Central memory CD4-positive, alpha-beta T cell (primary cell): ENCODE measurements at places on chromosomes 3 and 15.
A peak's percentile ranks its signal among the peaks of the same experiment; 100 is the strongest.

DNA sequence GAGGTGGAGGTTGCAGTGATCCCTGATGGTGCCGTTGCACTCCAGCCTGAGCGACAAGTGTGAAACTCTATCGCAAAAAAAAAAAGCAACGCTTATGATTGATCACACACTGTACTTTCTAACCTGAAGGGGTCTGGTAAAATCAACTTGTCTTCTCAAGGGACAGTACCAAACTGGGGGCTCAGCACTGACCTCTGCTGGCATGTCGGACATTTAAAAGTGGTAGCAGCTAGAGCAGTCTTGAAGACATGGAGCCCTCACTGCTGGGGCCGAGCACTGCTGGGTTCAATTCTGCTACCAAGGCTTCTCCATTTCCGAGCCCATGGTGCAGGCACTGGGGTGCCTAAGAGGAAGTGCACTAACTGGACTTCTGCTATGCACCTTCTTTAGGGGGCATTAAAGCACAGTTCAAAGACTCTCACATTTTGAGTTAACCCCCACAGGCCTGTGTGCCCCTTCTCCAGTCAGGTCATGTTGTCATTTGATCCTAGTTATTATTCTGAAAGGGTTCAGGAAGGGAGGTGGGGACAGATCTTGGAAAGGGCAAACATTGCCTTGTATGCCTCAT is 26.4 kb upstream of the LAMP3 start:
- no peak for DNase-seq

GRCh38 chr3:60610441-60611112 is 640.7 kb downstream of the FHIT start:
- DNase-seq: no peak

GRCh38 chr3:31472479-31473390 is 60.0 kb upstream of the STT3B start:
- peak; percentile 9 for DNase-seq

GRCh38 chr3:114286266-114286665 is 7.6 kb upstream of the TIGIT start:
- DNase-seq: no peak

GRCh38 chr3:170205302-170205701 is 16.9 kb upstream of the PRKCI start:
- no peak for DNase-seq

DNA sequence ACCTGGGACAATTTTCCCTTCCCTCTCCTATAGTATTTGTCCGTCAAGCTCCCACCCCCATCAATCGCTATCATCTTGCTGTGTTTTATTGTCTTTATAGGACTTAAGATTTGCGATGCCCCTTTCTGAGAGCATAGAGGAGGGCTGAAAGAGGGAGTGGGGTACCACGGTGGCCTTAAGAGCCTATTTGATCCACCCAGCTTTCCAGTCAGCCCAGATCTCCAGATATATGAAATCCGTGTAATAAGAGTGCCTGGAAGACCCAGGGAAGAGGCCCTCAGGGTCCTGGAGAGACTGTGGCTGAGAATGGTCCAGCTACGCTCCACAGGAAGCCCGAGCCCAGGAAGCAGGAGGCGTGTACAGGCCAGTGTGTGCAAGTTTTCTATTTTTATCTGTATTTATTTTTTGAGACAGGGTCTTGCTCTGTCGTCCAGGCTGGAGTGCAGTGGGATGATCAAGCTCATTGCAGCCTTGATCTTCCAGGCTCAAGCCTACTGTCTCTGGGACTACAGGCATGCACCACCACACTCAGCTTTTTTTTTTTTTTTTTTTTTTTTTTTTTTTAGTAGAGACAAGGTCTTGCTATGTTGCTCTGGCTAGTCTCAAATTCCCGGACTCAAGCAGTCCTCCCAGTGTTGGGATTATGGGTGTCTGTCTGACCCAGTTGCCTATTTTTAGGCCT is 964 bp upstream of the NCKIPSD start:
- no peak for DNase-seq

GRCh38 chr15:82709081-82709420 is 624 bp downstream of the AP3B2 start:
- DNase-seq: no peak

GRCh38 chr3:12903000-12903800 is 61.8 kb upstream of the RPL32 start:
- DNase-seq: no peak

- DNase-seq: no peak
Observed at GRCh38 chr3:130084436-130084980, 2.9 kb downstream of the ALG1L2 start.

DNA sequence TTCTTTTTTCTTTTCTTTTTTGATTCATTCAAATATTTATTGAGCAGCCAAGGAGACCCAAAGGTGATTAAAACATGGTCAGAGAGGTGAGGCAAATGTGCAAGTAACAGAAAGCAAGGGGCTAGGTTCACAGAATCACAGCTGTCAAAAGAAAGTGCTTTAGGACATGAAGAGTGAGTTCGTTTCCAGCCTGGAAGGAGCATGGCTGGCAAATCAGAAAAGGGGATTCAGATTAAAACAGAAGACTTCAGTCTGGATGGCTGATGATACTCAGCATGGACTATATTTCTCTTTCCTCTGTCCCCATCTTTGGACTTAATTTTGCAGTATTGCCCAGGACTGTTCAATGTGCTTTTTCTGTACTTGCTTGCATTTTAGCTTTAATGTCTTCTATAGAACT is 151.2 kb downstream of the NR1D2 start:
- no peak for DNase-seq

DNA sequence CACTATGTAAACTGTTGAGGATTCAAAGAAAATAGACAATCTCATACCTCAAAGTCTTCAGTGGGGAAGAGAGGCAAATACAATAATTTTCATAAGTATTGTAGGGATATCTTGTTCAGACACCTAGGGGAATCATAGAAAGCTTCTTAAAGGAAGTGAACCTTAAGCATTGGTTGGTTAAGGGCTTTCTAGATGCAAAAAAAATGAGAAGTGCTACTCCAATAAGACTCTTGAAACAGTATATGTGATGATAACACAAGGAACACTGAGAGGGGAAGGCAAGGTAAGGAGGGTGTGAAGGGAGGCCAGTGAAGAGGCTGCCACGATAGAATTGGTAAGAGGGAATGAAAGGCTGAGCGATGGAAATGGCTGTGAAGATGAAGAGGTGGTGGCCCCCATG is 104.1 kb downstream of the TPRG1 start:
- DNase-seq: no peak

DNA sequence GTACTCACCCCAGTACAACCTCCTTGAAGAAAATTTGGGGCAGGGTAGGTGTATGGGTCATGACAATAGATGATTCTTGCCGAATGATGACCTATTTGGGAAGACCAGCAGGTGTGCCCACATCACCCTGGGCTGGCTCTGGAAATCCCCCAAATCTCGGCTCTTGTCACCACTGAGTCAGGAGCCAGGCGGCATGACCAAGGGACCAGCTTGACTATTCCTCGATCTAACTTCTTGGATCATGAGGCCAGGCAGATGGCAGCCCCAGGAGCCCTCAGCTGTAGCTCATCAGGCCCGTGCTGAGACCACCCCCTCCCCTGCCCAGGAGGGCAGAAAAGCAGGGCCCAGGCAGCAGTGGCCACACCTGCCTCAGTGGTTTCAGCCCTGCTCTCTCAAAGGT is 9.2 kb upstream of the MUC4 start:
- DNase-seq: no peak

GRCh38 chr3:168427835-168428475 is 332.2 kb upstream of the GOLIM4 start:
- no peak for DNase-seq

DNA sequence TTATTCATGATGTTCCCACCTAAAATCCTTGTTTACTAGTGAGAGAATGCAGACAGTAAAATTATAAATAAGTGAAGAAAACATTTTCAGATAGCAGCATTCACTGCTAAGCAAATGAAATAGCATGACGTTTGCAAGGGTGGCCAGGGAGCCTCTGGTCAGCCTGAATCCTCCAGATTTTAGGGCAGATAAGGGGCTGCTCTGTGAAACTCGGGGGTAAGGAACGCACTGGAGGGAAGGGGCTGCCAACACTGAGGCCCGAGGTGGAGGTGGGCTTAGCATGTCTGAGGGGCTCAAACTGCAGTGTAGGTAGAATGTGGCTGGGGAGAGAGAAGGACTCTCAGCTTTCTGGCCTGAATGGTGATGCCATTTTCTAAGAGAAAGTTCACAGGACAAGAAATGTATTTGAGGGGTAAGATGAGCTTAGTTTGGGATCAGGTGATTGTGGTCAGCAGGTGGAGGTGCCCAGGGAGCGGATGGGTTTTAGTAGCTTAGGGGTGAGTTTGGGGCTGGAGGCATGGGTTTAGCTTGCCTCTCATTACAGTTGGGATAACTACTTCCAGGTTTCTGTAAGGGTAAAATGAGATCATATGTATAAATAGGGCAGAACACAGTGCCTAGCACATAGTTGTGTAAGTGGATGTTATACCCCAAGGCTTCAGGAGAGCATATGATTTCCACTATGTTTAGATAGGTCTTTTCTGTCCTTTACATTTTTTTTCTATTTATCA is 20.5 kb downstream of the GPR171 start:
- no peak for DNase-seq

GRCh38 chr3:42703695-42704025 is 1.1 kb upstream of the HHATL start:
- no peak for DNase-seq

GRCh38 chr3:35638251-35638979 is 910 bp upstream of the ARPP21 start:
- no peak for DNase-seq

DNA sequence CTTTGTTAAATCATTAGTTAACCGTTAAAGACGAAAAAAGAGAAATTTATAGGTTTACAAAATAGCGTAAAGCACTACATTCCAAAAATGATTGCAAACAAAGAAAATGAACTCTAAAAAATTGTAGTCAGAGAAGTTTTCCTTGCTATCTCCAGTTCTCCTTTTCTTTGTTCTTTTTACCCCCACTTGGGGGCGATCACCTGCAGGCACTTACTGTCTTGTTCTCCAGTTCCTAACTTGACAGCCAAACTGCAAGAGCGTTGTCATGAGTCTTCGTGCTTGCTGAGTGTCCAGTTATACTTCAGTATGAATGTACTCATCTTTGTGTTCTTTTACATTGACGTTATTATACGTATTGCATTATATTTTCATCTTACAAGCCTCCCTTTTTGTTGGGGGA is 54.5 kb downstream of the CHD2 start:
- no peak for DNase-seq

DNA sequence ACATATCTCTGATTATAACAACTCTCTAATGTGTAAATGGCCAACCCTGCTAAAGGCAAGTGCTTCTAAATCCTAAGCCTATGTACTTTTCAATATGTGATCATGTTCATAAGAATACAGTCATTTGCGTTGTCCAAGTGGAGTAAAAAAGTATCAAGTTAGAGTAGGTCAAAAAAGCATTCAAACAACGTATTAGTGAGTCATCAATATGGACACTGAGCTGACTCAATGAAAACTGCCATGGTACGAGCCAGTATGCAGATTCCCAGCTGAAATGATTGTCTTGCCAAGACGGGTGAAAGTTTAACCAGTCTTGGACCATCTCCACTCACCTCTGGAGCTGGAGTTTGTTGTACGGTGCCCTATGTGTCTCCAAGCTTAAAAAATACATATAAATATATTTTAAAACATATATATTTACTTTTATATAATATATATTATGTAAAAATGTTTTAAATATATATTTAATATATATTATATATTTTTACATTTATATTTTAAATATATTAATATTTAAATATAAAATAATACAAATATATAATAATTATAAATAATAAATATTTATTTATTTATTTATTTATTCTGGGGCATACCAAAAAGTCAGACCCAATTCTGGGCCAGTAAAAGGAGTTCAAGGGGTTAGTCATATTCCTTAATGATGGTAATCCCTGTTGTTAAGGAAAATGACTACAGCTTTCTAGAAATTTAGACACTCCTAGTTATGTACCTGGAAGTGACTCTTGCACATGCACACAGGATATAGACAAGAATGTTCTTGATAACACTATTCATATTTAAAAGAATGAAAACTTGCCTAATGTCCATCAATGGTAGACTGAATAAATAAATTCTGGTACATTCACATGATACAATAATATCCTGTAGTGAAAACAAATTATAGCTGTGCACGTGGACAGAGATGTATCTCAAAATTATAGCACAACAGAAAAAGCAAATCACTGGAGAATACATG is 27.2 kb downstream of the PLSCR4 start:
- no peak for DNase-seq

DNA sequence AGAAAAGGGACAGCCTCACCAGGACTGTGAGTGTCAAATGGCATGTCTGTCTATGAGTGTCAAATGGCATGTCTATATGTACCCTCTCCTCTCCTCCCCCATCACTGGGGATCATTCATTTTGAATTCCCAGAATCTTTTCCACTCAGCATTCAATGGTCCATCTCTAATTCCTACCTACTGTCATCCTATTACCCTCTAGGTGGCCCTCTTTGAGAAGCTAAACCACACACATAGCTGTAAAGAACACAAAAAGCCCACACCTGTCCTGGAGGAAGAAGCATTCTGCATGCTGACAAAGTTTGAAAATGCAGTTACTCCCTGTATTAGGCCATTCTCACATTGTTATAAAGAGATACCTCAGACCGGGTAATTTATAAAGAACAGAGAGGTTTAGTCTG is 46.2 kb upstream of the PYDC2 start:
- no peak for DNase-seq

- no peak for DNase-seq
Observed at GRCh38 chr15:56341201-56341600, 24.0 kb upstream of the TEX9 start.

DNA sequence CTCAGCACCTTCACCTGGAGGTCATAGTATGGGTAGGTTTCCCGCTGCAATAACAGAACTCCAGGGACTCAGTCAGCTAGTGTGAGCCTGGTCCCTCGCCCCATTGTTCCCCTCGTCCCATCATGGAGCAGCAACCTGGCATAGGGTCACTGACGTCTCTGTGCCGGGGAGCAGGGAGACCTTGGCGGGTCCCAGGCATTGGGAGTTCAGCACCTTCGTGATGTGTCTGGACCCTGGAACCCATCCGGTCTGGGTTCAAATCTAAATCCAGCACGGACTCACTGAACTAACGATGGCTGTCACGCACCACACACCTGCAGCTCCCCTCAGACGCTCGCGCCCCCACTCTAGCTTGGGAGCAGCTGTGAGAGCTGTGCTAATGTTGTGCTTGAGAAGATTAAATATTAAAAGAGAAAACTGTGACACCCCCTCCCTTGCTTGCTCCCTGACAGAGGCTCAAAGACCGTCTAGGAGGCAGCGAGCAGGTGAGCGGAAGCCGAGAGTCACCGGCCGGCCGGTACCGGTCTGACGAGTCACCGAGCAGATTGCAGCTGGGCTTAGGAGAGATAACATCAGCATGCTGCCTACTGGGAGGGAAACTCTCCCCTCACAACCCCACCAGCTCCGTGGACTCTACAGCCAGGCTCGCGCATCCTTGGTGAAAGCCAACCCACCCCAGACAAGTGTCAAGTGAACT is 742 bp downstream of the PLA2G4F start:
- DNase-seq: no peak

DNA sequence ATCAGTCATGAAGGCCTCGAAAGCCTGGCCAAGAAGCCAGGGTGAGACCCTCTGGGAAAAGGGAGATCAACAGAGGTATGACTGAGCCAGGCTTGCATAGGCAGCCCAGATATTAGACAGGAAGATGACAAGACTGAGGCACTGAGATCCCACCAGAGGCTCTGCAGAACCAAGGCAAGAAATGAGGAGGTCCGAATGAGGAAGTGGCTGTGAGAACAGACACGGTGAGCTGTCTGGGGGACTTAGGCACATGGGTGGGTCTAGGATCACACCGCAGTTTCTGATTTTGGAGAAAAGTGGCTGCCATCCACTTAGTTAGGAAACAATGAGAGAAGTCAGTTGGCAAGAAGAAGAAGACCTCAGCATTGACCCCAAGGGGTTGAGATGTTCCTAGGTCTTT is 31.5 kb upstream of the PRSS50 start:
- DNase-seq: no peak

GRCh38 chr3:127988770-127989557 is 63.3 kb upstream of the SEC61A1 start:
- no peak for DNase-seq
